ENCODE measurements at places on chromosomes 4 and X. TPM values are rescaled to one million over a fixed set of nuclear protein-coding genes. Genes with fewer than 3 reads are reported as not detected.

Gene EPHA5
- total RNA-seq, result 0.09 TPM

Gene CD99L2
- 33.2 TPM for total RNA-seq

Gene POU4F2
- not detected for total RNA-seq

Gene P2RY8
- total RNA-seq, result 3.0 TPM

Gene DRP2
- not detected for total RNA-seq

Gene ASB12
- total RNA-seq, result not detected

Gene ASMT
- not detected for total RNA-seq

Gene ITIH6
- total RNA-seq, result not detected

Gene DDIT4L
- total RNA-seq, result 0.92 TPM

Gene HMX1
- not detected for total RNA-seq

Gene PGRMC2
- total RNA-seq, result 55.5 TPM

Gene ART3
- not detected for total RNA-seq

Gene C4orf50
- 0.09 TPM for total RNA-seq

Gene RAB33A
- total RNA-seq, result 0.59 TPM

Gene FAM47A
- total RNA-seq, result not detected

Gene FAM47E
- total RNA-seq, result 6.4 TPM

Gene SSX7
- total RNA-seq, result not detected

Gene NAP1L3
- total RNA-seq, result 0.95 TPM

Gene RIPPLY1
- not detected for total RNA-seq

Gene PPP4R3C
- not detected for total RNA-seq

Gene S100G
- total RNA-seq, result not detected

Gene CT45A5
- not detected for total RNA-seq

Gene BEX5
- total RNA-seq, result 4.4 TPM

Data from lower lobe of right lung (tissue), 2 donors.